ENCODE measurements at places on chromosomes 12 and 14.

- DNase-seq, result no peak
These were observed 1.6 kb downstream of the TULP3 start for GRCh38 chr12:2892246-2892645.

GRCh38 chr12:77153706-77154105, 88.3 kb upstream of the E2F7 start:
- DNase-seq, result no peak

DNA sequence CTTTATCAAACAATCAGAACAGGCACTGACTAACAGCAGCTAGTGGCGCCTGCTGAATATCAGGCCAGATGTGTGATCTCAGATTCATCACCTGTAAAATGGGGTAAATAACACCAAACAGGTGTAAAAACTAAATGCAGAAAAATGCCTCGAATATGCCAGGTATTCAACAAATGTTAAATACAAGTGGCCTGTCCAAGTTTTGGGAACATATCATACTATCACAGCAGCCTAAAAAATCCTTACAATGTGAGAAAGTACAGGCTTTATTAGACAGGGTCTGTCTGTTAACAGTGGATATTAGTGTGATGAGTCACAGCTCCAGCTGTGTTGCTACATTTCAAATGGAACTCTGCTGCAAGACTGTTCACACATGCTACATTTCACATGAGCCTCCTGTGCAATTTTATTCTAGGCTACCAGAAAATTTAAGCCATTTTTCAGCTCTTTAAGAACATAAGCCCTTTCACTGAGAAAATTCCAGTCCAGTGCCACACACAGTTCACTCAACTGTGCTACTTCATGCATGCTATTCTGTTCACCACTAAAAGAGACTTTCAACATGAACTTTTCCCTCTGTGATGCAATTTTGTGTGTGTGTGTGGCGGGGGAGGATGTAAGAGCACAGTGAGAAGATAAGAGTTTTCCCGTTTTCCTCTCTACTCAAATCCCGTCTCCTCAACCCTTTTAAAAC, 56.7 kb downstream of the MSRB3 start:
- no peak for DNase-seq

- no peak for DNase-seq
These were observed 44.4 kb downstream of the ANO6 start for GRCh38 chr12:45260104-45260815.

- DNase-seq, result no peak
These were observed 92.9 kb upstream of the MAX start for GRCh38 chr14:65195042-65195719.

DNA sequence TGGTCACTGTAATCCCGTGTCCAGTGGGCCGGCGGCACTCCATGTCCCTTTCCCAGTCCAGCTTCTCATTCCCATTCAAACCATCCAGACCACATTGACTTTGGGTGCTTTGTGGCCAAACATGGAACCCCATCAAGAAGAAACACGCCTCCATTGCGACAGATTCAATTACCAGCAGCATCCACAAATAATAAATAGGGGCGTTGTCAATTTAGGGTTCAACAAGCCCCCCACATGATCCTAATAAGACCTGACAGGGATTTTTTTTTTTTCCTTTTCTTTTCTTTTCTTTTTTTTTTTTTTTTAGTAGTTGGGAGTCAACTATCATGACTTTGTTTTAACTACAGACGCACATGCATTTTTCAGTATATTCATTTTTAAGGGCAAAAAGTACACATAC, 149.4 kb downstream of the DICER1 start:
- no peak for DNase-seq

- no peak for DNase-seq
These were observed 166.6 kb downstream of the KITLG start for GRCh38 chr12:88413646-88414045.

DNA sequence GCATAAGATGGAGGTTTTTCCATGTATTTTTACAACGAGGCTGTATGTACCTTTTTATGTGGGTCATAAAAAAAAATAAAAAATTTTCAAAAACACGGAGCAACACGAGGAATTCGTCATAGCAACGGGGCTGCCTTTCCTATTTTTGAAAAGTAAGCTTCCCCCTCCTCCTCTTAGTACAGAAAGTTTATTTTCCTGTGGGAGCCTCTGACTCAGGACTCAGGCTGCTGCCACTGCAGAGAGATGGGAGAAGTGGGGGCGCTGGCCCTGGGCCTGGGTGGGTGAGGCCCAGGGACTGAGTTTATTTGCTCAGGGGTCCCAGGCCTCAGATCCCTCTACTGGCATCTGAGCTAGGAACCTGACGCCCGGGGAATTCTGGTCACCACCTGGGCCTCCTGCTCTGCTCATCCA, 10.2 kb upstream of the CMKLR1 start:
- DNase-seq, result no peak

GRCh38 chr12:101045486-101046464, 164.3 kb downstream of the SLC5A8 start:
- no peak for DNase-seq

GRCh38 chr14:91155626-91156089, 41.8 kb downstream of the DGLUCY start:
- DNase-seq, result no peak

- no peak for DNase-seq
These were observed 74.6 kb downstream of the FRMD6 start for GRCh38 chr14:51726166-51726899.

- no peak for DNase-seq
These were observed 12.9 kb downstream of the SYNE3 start for GRCh38 chr14:95503365-95504134.

- no peak for DNase-seq
These were observed 1018.5 kb downstream of the LRFN5 start for GRCh38 chr14:42624980-42625761.

DNA sequence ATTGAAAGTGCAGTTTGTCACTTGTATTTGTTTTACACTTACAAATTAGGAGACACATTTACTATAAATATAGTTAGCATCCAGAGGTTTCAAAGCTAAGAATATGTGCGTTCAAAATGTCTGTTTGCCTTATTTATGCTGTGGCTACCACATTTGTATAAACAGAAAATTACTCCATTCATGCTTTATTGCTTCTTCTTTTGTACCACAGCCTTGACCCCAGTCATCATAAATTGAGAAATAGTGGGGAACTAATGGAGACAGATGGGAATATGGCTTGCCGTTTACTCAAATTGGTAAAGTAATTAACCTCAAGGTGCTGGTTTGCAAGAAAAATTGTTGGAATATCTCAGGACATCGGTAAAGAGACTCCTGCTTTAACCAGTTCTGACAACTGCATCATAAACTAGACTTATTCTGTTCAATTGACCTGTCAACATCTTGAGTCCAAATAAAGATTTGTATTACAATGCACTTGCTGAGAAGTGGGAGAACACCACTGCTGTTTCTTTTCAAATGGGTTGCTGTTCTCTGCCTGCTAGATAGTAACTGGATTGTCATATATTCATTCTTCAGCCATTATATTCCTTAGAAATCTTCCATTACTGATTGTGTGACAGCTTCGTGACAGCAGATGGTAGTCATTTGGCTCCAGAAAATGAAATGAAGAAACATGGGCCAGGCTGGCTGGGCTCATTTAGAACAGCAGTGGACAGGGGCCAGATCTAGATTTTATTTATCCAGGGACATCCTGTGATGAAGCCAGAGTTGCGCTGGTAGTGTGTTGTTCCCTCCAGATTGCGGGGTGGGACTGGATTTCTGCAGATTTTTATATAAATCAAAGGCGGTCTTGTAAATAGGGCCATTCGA, 354.4 kb downstream of the EGLN3 start:
- DNase-seq, result no peak

DNA sequence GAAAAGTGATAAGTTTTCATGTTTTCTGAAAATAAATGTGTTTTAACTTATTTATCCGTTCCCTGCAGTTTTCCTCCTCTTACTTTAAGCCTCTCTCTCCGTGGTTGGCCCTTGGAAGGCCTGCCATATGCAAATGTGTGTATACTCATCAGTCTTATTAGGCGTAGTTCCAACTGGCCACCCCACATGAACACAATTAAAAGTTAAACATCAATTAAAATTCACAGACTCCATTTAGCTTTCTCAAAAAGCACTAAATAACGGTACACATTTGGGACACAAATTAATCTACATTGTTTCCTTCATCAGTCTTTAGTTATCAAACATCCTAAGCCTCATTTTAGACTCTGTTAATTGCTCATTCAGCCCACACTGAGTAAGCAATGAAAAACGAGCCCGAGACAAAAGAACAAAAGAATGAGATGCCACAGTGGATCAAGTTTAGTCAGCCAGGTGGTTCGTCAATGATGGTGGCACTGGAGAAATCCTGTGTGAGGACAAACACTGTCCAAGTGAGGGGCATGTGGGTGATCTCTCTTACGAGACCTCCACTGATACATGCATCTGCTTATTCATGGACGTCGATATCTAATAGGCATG, 76.0 kb upstream of the TMCC3 start:
- DNase-seq, result no peak

GRCh38 chr12:12551115-12551514, 11.5 kb downstream of the DUSP16 start:
- DNase-seq, result no peak

DNA sequence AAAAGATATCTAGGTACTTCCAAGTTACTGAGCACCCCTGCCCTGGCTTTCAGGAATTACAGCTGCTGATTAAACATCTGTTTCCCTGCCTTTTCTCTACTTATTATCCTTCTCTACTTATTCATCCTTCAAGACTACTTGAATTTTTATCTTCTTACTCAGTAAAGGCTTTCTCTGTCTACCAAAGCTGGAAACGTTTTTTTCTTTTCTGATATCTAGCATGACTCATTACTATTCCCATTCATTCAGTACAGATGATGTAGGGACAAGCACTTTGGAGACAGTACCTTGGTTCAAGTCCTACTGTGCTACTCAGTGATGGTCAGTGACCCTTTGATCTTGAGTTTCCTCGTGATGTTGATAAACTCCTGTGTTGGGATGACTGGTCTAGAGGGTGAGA, 848.7 kb downstream of the NRXN3 start:
- DNase-seq, result no peak

DNA sequence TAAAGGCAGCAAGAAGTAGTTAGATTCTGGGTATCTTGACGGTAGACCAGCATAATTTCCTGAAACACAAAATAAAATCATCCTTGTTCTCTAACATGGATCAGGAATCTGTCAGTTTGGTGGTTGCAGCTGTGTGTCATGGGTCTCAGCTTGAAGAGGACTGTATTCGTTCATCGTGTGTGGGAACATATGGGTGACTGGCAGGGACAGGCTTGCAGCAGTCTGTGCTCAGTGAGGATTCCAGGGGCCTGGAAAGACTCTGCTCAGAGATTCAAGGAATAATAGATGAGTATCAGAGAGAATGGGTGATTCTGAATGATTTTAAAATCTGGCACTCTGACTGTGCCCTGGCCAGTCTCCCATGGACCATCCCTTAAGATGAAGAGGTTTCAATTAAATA, 421.6 kb downstream of the APAF1 start:
- DNase-seq, result no peak

DNA sequence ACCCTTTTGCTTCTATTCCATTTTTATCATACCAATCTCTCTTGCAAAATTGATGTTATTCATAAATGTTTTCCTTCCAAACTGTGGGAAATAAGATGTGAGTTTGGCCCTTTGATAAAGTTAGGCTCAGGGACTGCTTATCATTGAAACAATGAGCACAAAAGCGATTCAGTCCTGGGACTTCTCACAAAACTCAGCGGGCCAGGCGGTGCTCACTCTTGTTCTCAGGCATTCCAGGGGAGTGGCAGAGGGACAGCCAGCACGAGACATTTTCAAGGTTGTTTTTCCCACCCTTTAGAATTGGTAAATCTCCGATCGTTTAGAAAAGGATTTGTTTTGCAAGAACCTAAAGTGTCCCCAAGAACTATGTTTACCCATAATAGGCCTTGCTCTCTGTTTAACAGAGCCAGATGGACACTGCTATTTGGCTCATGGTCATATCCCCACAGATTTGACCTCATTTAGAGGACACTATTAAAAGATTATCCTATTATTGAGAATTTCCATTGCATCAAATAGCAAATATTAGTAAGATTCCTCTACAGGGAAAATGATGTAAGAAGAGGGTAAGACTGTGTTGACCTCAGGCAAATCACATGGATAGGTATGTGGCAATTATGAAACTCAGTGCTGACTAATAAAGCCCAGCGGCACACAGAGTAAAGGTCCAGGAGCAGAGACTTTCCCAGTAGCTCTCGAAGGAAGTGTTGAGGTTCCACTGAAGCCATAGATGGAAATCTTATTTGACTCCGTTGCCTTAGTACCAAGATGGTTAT, 102.7 kb upstream of the USP44 start:
- DNase-seq, result no peak

- DNase-seq, result no peak
These were observed 357.0 kb downstream of the CACNA1C start for GRCh38 chr12:2409656-2410265.

DNA sequence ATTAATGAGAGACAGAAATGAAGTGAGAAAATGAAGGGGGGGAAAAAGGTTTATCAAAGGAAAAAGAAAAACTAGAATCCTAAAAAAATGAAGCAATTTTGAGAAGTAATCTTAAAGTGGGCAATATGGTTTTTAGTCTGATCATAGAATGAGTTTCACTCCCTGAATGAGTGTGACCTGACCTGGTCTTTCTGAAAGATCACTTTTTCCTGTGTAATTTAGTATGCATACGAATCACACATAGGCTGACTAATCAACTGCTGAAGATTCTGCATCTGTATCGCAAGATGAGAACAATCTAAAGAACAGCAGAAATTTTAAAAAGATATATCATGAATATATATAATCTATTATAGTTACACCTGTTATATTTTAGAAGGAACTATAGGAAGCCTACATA, 11.3 kb downstream of the GNPTAB start:
- DNase-seq, result no peak
